ENCODE measurements at places on chromosomes 2 and 18. TPM values are rescaled to one million over a fixed set of nuclear protein-coding genes. Genes with fewer than 3 reads are reported as not detected.

The SLC1A4 gene
- 50.1 TPM for total RNA-seq

The CHRNA1 gene
- not detected for total RNA-seq

The SSB gene
- 79.0 TPM for total RNA-seq

The UGT1A1 gene
- not detected for total RNA-seq

The ARMC9 gene
- total RNA-seq = 0.58 TPM

The LIPG gene
- 0.15 TPM for total RNA-seq

The PIK3C3 gene
- 45.1 TPM for total RNA-seq

The TRIM54 gene
- not detected for total RNA-seq

The CCDC85A gene
- not detected for total RNA-seq

All from activated CD4-positive, alpha-beta T cell treated with anti-CD3 and anti-CD28 coated beads, Interleukin-2, amount 10 ng/mL, durations not matched to agents 7 days and 5 days (primary cell).